ENCODE measurements at places on chromosomes 5 and 9.
A peak's percentile ranks its signal among the peaks of the same experiment; 100 is the strongest.

DNA sequence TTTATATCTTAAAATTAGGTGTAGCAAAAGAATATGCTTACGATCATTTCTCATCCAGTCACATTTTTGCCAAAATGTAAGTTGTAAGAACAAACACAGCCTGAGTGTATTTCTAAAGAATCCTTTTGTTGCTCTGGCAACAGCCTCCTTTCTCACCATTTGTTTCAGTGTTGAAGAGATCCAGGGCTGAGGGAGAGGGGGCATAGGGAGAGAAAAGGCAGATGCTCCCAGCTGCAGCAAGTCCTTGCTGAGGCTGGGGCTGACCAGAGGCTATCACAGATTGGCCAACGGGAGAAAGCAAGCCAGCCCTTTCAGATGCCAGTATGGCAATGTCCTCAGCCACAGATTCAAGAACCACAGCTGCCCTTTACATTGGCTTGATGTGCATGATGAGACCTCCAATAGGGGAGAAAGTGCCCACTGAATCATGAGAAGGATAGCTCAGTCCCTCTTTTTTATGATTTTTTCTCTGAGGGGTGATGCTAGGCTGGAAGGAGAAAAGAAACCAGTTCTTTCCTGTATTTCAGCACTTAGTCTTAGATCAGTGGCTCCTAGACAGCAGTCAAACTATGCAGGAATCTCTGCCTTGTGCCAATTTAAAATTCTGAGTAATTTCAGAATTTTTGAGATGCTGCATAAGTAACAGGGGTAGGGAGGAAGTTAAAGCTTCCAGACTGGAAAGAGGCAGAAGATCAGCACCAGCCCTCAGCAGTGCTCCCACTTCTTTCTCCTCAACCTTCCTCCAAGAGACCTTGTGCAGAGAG, 142.1 kb downstream of the LHFPL2 start:
- no peak for DNase-seq

GRCh38 chr5:21681911-21682310, 1171.2 kb downstream of the CDH12 start:
- DNase-seq: no peak

DNA sequence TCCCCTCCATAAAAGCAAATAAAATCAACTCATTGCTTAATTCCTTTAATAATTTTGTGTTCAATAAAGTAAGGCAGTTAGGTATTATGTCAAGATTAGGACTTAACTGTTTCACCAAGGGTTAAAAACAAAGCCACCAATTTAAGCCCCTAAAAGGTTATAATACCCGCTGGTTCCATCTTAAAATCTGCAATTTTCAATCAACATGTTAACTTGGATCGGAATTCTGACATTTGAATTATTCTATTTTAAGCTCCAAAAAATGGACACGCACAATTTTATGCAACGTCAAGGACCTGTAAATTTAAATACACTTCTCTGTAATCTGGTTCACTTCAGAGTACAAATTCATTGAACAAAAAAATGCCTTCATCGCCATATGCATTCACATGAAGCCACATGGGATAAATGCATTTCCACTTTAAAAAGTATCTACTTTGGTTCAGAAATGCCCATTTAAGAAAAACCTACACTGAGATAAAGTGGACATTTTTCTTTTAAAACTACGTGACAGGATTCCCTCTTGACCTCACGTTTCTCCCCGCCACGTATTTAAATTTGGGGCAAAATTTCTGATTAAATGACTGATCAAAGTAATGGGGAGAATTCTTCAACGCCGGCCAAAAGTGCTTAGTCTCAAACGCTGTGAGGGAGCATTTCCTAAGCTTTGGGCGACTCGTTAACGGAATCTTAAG, 721 bp downstream of the GIN1 start:
- peak; percentile 29 for DNase-seq

- no peak for DNase-seq
These were observed 7.6 kb downstream of the ENC1 start for GRCh38 chr5:74632947-74633356.

DNA sequence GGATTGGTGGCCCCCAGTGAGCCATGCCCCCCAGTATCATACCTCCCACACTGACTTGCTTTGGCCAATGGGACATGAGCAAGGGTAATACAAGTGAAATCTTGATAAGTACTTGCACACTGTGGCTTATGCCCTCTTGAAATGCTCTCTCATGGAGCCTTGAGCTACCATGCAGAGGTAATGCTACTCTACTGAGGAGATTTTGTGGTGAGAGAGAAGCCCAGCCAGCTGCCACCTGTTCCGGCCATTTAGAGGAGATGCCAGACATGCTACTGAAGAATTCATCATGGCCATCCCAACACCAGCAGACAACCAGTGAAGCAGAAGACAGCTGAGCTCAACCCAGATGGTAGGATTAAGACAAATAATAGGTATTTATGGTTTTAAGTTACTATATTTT, 299.5 kb downstream of the MEF2C start:
- DNase-seq: no peak

DNA sequence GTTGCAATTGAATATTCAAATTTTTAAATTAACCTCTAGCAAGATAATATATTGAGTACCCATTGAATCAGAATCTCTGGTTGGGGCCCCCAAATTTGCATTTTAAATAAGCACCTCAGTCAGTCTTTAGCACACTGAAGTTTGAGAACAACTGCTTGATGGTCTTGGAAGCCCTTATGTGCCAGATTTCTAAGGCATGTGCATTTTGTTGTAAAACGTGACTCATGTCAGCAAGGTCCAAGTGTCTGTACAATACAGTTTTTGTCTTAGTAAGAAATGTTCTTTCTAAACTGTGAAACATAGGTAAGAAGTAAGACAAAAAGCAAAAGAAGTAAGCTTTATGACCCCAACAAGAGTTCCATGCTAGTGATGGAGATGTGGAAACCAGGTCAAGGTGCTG, 59.1 kb upstream of the PHF2 start:
- no peak for DNase-seq

DNA sequence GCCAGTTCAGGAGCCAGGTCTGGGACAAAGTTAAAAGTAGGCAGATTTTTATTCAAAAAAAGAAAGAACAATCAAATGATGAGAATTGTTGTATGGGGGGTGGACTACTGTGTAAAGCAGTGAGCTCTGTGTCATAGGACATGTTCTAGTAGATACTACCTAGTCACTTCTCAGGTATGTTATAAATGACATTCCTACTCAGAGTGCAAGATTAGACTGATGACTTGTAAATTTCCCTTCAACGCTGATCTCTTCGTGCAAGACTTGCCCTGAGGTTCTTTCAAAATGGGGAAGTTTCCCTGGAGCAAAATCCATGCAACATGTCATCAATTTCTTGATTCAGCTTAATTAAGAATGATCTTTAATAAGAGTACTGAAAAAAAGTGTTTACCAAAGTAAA, 175.1 kb downstream of the RORB start:
- DNase-seq: no peak

DNA sequence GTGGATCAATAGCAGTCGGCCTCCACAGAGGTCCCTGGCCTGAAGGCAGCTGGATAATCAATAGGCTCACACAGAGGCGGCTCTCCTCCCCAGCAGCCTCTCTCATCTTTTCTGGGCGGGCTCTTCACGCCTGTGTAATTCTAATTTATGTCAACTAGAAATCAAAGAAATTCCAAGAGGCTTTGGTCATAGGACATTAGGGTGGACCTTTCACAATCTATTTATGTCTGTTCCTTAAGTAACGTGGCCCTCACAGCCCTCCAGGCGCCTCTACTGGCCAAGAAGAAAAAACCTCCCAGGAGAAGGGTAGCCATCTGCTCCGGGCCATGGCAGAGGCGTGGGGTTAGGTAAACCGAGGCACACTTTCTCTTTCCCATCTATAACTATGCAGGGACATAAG, 205.1 kb upstream of the EFNA5 start:
- no peak for DNase-seq

- DNase-seq: no peak
These were observed 31.3 kb upstream of the SEC16A start for GRCh38 chr9:136514022-136514714.

Measured in CD4-positive, alpha-beta T cell treated with Interleukin-1 beta for 1 hour (primary cell).